HS-5 (cell line): ENCODE measurements at places on chromosomes 12 and 14.
A peak's percentile ranks its signal among the peaks of the same experiment; 100 is the strongest.

GRCh38 chr12:48151103-48151771, 6.1 kb downstream of the ASB8 start:
- no peak for DNase-seq

DNA sequence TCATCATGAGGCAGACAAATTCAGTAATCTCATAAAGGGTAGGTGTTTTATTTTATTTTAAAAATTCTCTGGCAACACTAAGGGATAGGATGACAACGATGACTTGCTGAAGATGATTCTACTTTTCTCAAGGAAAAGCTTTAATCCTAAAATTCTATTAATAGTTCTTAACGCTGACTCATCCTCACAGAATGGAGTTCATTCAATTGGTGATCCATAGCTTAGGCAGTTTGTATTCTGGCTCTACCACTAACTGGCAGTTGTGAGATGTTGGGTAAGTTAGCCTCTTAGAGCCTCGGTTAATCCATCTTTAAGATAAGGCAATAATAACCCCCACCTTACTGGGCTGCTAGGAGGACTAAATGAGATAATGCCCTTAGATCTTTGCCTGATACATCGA, 116.3 kb downstream of the RTN1 start:
- DNase-seq = peak; percentile 35

GRCh38 chr14:23392613-23393012, 15.5 kb downstream of the MYH6 start:
- DNase-seq = no peak

- no peak for DNase-seq
Measured at GRCh38 chr14:59189091-59189785, 771 bp downstream of the DAAM1 start.

DNA sequence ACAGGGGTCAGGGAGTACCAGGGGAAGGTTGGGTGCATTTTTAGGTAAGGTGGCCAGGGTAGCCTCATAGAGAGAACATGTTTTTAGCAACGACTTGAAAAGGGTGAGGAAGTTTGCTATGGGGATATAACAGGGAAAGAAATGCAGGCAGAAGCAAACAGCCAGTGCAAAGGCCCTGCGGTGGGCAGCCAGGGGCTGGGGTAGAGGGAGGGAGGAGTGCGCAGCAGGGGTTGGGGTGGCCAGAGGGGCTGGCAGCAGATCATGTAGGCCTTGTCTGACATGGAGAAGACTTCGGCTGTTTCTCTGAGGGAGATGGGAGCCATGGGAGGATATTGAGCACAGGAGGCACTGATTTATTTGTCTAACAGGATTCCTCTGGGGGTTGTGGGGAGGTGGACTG, 242.5 kb downstream of the RBM19 start:
- no peak for DNase-seq

DNA sequence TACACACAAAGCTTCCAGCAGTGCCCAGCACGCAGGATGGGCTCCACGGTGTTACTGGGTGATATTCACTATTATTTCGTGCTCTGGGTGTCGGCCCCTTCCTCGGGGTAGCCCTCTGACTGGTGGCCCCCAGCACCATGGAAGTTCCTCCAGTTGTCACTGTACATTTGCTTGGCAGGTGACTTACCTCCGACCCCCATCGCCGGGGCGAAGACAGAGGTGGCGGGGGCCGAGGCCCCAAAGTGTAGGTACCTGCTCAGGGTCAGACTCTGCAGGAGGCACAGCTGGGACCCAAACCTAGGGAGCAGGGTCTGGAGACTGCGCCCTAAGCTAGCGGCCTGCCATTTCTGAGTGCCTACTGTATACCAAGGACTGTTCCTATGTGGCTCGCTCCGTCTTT, 98.9 kb downstream of the RFLNA start:
- DNase-seq = no peak

- DNase-seq = no peak
Measured at GRCh38 chr14:32313844-32314376, 15.2 kb upstream of the AKAP6 start.

DNA sequence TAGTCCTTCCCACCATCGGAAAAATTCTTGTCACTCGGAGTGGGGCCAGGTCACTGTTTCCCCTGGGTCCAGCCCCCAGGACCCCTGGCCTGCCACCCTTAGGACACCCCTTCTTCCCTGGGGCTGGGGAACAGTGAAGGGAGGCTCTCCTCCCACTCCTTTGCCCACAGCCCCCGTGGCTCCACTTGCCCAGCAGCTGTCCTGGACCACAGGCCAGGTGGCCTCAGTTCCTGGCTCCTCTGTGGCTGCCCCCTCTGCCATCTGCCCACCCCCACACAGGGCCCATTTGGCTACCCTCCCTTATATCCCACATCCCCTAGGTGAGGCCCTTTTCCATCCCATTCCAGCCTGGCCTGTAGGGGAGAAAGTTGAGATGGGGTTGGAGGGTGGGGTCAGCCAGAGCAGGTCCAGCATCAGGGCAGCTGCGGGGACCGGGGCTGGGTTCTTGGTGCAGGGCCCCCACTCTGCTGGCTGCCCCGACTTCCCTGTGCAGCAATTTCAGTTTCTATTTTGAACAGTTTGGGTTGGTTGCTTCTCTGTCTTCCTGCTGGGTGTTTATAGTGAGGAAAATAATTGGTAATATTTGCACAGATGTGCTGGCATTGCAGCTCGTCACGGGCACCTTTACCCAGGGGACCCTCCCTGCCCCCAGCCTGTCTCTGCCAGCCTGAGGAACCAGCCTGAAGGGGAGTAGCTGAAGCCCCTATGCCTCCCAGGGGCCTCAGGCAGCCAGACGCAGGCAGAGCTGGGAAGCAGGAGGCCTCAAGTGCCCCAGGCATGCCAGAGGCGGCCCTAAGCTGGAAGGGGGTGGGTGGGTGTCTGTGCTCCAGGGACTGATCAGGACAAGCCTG, 23.4 kb downstream of the SYNDIG1L start:
- no peak for DNase-seq

DNA sequence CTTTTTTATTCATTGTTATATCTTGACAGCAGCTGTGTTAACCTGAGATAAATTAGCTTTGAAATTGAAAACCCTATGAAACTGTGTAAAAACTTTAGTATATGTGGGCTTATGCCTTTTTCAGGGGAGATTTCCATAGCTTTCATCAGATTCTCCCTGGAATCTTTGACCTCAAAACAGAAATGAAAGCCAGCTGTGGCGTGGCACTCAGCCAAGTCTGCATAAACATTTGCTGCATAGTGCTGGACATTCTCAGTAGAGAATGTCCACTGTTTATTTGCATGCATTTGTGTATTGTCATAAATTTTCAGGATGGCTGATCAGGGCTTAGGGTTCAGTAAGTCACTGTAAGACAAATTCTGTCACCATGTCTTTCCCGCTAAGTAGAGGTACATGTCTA, 115.3 kb upstream of the NAP1L1 start:
- peak; percentile 24 for DNase-seq

- peak; percentile 68 for DNase-seq
Measured at GRCh38 chr14:49052521-49052920, 533.7 kb downstream of the RPS29 start.

DNA sequence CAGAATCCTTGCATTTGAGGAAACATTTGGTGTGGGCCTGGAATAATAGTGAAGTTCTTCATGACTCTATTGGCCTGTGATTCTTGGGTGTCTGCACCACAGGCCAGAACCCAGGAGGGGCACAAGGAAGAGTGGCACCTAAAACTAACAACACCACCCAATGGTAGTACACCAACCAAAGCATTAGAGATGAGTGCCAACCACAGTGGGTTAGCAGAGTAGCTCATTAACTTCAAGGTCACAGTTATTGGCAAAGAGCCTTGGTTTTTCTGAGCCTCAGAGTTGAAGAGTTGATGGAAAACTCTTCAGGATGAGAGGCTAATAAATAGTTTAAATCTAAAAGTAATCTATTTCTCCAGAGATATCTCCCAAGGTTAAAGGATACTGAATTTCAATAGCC, 57.0 kb downstream of the HELB start:
- no peak for DNase-seq

DNA sequence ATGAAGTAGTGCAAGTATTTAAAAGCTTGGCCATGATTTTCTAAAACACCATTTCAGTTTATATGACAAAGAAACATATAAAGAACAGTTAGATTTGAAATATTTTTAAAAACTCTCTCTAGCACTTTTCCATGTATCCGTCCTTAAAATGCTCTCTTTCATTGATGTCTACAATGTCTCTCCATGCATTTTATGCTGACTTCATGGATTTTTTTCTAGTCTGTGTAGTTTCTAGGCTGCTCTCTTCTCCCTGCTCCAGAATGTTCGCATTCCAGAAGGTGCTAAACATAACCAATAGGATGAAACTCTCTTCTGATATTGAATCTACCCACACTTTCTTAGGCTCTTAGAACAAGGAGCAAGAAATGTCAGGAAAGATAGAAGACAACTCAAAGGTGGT, 124.8 kb downstream of the PLCZ1 start:
- DNase-seq = no peak

DNA sequence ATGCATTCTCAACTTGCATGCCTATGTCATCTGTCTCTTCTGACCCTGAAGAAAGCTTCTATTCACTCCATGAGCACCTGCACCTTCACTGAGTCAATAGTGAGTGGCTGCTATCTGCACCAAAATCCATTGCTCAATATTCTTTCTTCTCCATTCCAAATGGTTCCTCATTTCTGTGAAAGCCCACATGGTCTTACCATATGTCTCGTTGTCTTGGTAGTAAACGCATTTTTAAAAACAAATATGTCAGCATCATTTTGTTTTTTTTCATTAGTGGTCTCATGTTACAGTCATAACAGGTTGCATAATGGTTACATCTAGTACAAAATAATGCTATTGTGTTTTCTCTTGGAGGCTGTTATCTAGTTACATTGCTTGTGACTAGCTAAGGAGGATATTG, 106.9 kb upstream of the CPM start:
- DNase-seq = no peak

DNA sequence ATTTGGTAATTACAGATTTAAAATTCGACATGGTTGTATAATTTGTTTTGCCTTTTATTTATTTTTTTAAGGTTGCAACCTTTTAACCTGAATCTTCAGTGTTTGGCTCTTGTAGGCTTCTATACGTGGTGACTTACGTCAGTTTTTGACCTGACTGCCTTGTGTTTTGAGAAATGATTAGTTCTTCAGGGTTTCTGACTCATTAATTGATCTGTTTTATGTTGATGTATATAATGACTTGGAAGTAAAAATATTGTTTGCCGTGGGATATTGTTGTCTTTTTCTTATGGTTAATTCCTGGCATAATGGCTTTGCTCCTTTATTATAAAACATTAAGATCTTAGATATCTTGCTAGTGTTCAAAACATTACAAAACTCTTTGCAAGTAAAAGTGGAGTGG, 2.5 kb downstream of the RASSF8 start:
- DNase-seq = no peak

DNA sequence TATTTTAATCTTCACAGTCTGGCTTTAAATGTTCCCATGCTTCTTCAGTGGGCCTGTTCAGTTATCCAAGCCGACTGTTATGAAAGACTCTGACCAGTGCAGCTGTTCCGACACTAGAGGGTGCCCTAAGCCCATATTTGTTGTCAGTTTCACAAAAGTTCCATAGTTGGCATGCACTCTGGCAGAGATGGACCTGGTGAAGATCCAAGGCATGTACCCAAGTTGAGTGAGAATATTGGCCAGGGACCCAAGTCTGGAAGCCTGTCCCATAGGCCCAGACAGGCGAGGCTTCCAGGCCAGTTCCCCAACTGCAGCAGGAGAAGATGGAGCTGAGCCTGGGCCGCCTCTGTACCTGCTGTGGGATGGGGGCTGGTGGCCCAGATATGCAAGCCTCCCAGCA, 27.4 kb upstream of the GUCY2C start:
- DNase-seq = peak; percentile 32

DNA sequence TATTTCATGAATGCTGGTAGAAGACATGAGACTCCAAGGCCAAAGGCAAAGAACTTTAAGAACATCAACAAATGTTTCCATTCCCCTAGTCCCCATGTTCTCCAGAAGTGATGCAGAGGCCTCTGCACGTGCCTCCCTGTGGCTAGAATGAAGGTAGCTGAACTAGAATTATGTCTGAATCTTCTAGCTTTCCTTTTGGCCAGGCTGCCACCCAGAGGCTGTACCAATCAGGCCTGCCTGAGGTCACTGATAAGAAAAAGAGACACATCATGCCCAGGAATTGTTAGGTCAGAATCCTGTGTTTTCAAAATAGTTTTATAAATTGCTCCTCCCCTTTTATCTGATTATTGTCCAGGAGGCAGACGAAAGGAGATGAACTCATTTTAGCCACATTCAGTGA, 188.0 kb upstream of the SLC16A7 start:
- no peak for DNase-seq

DNA sequence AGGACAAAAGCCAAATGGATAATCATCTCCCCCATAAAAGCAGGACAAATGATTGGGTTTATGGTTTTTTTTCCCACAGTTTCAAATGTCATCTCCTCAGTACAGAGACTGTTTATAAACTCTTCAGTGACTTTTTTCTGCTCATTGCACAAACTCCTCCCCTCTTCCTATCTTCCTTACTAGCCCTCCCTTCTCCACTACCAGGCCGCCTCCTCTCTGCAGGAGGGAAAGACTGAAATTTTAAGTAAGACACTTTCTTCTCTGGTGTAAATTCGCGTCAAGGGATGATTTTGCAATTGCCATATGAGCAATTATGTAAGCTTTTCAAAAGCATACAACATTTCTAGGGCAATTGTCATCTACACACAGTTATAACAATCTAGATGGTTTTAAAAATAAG, 37.0 kb downstream of the BTG1 start:
- DNase-seq = peak; percentile 8

GRCh38 chr14:66163023-66163422, 323.1 kb upstream of the CCDC196 start:
- no peak for DNase-seq

- DNase-seq = no peak
Measured at GRCh38 chr14:64879635-64880220, at the start of gene SPTB. TSS of gene SPTB (minus strand) at chr14:64879907. CDS start at chr14:64823094, 56,813 bp downstream.

- peak; percentile 24 for DNase-seq
Measured at GRCh38 chr14:67940486-67941455, 121.2 kb downstream of the RAD51B start.

GRCh38 chr12:24901576-24902461, 47.1 kb downstream of the BCAT1 start:
- DNase-seq = no peak

- no peak for DNase-seq
Measured at GRCh38 chr12:6765048-6765633, 1.0 kb upstream of the PTMS start.

DNA sequence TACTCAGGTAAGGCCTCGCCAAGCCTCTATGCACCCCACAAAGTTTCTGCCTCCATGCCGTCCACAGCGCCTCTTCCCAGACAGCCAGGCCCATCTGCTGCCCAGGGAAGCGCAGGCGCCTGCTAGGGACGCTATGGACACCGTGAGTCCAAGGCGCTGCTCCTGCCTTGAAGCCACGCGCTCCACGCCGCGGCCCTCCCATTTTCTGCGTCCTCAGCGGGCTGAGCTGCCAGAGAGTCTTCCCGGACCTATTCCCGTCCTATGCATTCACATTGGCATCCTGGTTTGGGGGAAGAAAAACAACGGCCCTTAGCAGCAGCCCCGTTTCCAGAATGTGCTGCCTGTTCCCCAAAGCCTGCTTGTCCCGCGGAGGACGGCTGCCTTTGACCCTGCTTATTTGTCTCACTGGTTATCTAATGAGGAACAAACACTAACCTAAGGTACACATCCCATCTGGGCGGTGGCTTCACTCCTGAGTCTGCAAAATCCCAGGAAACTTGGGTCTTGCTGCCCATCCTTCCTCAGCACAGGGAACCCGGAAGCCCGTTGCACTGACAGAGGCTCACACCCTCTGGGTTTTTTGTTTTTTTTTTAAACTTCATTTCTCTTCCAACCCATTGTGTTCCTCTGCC, 38.0 kb downstream of the MMAB start:
- no peak for DNase-seq

- no peak for DNase-seq
Measured at GRCh38 chr12:18888047-18888446, 150.1 kb downstream of the CAPZA3 start.

GRCh38 chr14:27181333-27181732, 583.5 kb upstream of the NOVA1 start:
- DNase-seq = no peak
